ENCODE measurements at places on chromosomes 11 and 22. TPM values are rescaled to one million over a fixed set of nuclear protein-coding genes. Genes with fewer than 3 reads are reported as not detected.

GRCh38 chr22:47592791-47593190, 830.3 kb downstream of the TBC1D22A start:
- DNase-seq = no peak

GRCh38 chr22:26702906-26703830, 45.8 kb downstream of the MIAT start:
- no peak for DNase-seq

GRCh38 chr11:73969091-73969490, 13.6 kb downstream of the UCP2 start:
- DNase-seq = no peak

GRCh38 chr11:26834601-26835000, 112.7 kb upstream of the SLC5A12 start:
- no peak for DNase-seq

The TEAD1 gene
- 67.8 TPM for total RNA-seq

The PPP2R5B gene
- total RNA-seq = 13.8 TPM

The OR4D5 gene
- total RNA-seq = not detected

Measured in breast epithelium (tissue), 4 donors.